Right ventricle myocardium inferior (tissue), 1 donor: ENCODE measurements at places on chromosomes 2 and 18. TPM values are rescaled to one million over a fixed set of nuclear protein-coding genes. Genes with fewer than 3 reads are reported as not detected.

DNA sequence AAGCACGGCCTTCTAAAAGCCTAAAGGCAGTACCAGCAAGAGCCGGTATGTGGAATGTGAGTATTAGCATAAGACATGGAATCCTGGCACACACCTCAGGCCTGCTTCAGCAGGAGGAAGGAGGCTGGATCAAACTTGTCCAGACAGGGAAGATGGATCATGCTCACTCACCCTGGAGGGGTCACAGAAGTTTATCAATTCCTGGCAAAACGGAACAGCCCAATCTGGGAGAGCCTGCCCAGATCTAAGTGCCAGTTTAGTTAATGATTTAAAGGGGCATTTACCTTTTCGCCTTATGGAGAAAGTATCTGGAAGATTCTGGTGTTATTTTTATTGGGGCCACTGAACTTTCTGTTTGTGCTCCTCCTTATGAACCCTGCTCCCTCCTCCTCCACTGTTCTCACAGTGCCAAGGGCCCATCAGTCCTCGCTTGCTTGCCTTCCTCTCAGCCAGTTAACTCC lies 58.3 kb upstream of the NFE2L2 start:
- no peak for DNase-seq

GRCh38 chr2:54464341-54464740 lies 8.2 kb downstream of the SPTBN1 start:
- DNase-seq, result no peak

GRCh38 chr2:105734762-105735538 lies 9.8 kb upstream of the NCK2 start:
- DNase-seq, result no peak

DNA sequence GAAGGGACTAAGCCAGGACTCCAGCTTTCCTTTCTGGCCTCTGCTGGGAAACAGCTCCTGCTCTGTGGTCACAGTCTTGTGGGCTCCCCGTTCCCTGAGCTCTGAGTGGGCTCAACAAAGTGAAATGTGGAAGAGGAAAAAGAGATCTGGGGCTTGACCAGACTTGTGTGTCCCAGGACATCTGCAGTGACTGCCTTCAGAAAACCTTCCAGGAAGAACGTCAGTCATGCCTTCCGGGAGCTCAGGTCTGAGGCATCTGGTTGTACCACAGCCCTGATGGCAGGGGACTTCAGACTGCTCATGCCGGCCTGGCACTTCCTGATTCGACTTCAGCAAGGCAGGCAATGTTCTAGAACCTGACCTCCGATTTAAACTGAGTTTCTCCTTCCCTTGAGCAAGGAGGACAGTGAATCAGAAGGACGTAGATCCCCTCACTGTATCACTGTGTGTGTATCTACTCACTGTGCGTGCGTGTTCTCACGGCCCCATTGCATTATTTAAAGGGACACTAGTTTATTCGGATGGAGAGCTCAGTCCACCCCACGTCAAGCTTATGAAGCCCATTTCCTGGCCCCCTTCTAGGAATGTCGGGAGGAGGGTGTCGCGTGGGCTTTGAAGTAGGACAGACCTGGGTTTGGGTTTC lies 548 bp upstream of the FBLN7 start:
- DNase-seq, result no peak

LCT gene
- total RNA-seq, result not detected

CAPN14 gene
- total RNA-seq, result 0.35 TPM
